Stimulated activated naive B cell treated with anti-CD40 and anti-IgM and Interleukin-4, amounts not matched to agents 10 μg/mL and 1 μg/mL and 100 μg/mL, for 72 hours (primary cell): ENCODE measurements at places on chromosomes 7 and 10.

DNA sequence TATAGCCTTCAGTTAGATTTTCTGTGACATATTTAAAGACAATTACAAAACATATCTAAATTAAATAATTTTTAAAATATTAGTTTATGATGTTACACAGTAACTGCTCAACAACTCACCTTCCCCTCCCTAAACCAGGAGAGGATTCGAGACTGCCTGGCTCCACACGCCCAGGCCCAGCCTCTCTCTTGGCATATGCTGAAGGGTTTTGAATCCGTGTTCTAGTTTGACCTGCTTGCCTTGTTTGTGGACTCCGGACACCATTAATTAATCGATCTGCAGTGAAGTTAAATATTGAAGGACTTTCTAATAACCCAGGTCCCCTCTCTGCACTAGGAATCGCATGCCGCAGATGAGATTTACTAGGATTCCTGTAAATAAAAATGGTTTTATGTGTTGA is 106.6 kb downstream of the LARP4B start:
- no peaks in the 10 kb centered on the region for H3K27me3 ChIP-seq
- peaks cover 59% of the 10 kb centered on the region for H3K36me3 ChIP-seq

DNA sequence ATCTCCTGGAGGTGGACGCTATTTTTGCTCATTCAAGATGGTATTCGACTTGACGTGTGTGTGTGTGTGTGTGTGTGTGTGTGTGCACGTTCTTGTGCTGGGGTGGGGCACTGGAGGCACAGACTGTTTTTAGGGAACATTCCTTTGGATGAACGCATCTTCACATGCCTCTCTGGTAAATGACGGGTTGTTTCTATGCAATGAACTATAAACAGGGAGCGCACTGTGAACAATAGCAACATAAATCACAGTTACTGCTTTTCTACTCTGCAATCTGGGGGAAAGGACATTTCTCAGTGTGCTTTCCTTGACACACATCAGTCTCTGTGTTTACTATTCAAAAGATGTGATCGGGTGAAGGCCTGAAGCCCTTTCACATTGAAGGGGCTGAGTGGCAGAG is 120.1 kb upstream of the PITRM1 start:
- no peaks in the 10 kb centered on the region for H3K4me1 ChIP-seq

- peak overlapping the region; percentile 96 for H3K27ac ChIP-seq
- H3K4me1 ChIP-seq = peaks cover 98% of the 10 kb centered on the region
- peak overlapping the region; percentile 68 for H3K4me3 ChIP-seq
- peaks cover 55% of the 10 kb centered on the region for H3K36me3 ChIP-seq
These were observed 81.2 kb upstream of the PPIF start for GRCh38 chr10:79266084-79266483.

GRCh38 chr10:43380610-43381222 is 9.3 kb downstream of the FXYD4 start:
- peaks cover 10% of the 10 kb centered on the region for H3K36me3 ChIP-seq
- H3K27me3 ChIP-seq = no peaks in the 10 kb centered on the region
- no peak for DNase-seq

DNA sequence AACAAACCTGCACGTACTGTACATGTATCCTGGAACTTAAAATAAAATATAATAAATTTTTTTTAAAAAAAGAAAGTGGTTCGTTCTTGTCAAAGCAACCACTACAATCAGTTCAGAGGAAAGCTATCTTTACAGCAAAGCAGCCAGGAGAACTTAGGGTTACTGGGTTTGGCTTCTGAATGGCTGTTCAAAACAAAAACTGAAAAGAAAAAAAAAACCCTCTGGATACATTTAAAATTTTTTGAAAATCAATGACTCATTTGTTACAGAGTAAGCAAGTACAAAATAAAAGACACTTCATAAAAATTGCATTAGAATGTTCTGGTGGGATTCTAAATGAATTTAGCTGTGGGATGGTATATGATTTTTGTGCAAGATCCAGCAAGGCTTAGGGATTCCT is 28.6 kb upstream of the ADD3 start:
- no peaks in the 10 kb centered on the region for H3K36me3 ChIP-seq
- H3K4me1 ChIP-seq = no peaks in the 10 kb centered on the region
- no peak overlapping the region for H3K4me3 ChIP-seq
- no peak overlapping the region for H3K27ac ChIP-seq

- H3K4me3 ChIP-seq = no peak overlapping the region
- H3K36me3 ChIP-seq = no peaks in the 10 kb centered on the region
- no peak overlapping the region for H3K27ac ChIP-seq
- DNase-seq = no peak
These were observed 178.1 kb upstream of the GALNT17 start for GRCh38 chr7:70953796-70954195.
